ENCODE measurements at places on chromosomes 13 and 19.

- no peak for DNase-seq
These were observed 5.0 kb downstream of the XRCC1 start for GRCh38 chr19:43570174-43570791.

- no peak for DNase-seq
These were observed 135.2 kb downstream of the ATP11A start for GRCh38 chr13:112825071-112825470.

DNA sequence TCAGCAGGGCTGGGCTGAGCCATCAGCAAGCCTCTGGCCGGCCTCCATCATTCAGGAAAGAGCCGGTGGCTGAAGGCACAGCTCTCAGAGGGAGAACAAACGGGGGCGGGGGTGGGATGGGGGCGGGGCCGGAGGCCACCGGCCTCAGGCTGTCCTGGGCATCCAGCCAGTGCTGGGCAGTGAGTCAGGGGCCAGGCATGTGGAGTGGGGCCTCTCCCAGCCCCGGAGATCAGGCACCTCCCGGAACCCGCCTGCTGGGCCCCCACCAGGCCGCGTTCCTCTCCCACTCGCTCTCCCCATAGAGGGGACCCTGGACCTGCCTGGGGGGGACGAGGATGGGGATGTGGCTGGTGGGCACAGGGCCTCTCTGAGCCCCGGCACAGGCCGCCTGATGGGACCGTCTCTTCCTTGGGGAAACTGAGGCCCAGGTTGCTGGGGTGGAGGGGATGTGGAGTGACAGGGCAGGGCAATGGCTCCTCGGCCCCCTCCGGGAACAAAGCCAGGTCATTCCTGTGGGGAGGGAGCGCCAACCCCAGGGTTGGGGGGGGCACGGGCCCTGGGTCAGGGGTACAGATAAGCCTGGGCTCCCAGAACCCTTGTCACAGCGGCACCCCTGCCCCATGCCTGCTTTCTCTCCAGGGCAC is 12.9 kb downstream of the SPC24 start:
- DNase-seq = no peak

GRCh38 chr13:49214917-49215376 is 5.2 kb upstream of the MLNR start:
- DNase-seq = no peak

DNA sequence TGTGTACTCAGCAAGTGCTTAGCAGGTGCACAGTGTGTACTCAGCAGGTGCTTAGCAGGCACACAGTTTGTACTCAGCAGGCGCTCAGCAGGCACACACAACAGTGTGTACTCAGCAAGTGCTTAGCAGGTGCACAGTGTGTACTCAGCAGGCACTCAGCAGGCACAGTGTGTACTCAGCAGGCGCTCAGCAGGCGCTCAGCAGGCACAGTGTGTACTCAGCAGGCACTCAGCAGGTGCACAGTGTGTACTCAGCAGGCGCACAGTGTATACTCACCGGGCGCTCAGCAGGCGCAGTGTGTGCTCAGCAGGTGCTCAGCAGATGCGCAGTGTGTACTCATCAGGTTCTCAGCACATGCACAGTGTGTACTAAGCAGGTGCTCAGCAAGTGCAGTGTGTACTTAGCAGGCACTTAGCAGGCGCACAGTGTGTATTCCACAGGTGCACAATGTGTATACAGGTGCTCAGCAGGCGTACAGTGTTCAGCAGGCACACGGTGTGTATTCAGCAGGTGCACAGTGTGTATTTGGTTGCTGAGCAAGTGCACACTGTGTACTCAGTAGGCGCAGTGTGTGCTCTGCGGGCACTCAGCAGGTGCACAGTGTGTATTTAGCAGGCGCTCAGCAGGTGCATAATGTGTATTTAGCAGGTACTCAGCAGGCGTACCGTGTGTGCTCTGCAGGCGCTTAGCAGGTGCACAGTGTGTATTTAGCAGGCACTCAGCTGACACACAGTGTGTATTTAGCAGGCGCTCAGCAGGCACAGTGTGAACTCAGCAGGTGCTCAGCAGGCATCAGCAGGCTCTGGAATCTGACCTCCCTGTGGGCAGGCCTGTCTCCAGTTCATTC is 15.1 kb downstream of the CRTC1 start:
- no peak for DNase-seq

GRCh38 chr19:18532168-18532890 is 10.5 kb upstream of the ELL start:
- DNase-seq = no peak

- no peak for DNase-seq
These were observed 39.7 kb downstream of the RCBTB2 start for GRCh38 chr13:48493066-48493765.

DNA sequence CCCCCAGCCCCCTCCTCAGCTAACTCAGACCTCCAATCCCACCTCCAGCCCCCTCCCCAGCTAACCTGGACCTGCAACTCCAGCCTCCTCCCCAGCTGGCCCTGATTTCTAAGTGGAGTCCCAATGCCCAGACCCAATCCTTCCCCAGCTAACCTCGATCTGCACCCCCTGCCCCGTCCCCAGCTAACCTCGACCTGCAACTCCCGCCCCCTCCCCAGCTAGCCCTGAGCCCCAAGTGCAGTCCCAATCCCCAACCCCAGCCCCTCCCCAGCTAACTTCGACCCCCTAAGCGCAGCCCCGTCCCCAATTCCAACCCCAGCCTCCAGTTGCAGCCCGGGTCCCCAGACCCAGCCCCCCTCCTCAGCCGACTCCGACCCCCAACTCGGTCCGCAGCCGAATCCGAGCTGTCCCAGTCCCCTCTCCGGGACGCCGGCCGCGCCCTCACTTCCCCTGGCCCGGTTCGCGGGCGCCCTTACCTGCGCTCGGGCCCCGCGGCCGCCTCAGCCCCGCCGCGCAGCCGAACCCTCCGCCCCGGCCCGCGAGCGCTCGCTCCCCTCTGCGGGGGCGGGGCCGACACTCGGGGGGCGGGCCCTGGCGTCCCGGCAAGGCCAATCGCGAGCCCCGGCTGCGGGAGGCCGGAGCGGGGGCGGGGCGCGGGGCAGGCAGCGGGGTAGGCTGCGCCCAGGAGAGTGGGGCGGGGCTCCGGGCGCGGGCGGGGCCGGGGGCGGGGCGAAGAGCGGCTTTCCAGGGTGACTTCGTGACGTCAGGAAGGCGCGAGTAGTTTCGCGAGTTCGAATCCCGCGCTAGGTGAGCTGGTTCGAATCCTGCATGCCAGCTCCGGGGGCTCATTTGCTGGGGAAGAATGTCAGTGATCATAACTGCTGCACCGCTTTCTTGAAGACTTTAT is at the start of gene GNG7:
TSS of gene GNG7 (minus strand) at position 525 of the 907 bp plus-strand sequence. CDS start 182,006 bp downstream, outside the sequence.
- peak; percentile 91 for DNase-seq

DNA sequence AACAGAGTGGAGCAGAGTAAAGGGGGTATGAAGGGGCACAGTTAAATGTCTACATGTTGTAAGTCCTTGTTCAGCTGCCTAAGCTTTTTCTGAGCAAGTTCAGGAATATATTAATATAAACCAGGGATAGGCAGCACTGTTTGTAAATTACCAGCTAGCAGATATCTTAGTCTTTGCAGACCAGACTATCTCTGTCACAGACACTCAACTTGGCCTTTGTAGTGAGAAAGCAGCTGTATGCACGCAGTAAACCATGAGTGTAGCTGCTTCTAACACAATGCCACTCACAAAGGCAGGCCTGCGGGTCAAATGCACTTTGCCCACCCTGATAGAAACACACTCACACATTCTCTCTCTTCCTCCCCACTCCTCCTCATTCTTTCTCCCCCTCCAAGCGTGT is 1016.9 kb downstream of the UQCRFS1 start:
- no peak for DNase-seq

- DNase-seq = no peak
These were observed 195.0 kb upstream of the STARD13 start for GRCh38 chr13:33480561-33480960.

Measured in neural crest cell (in vitro differentiated cells).